ENCODE measurements at places on chromosomes 1 and 21.

- no peak for DNase-seq
Measured at GRCh38 chr1:18938008-18938706, 18.3 kb downstream of the IFFO2 start.

DNA sequence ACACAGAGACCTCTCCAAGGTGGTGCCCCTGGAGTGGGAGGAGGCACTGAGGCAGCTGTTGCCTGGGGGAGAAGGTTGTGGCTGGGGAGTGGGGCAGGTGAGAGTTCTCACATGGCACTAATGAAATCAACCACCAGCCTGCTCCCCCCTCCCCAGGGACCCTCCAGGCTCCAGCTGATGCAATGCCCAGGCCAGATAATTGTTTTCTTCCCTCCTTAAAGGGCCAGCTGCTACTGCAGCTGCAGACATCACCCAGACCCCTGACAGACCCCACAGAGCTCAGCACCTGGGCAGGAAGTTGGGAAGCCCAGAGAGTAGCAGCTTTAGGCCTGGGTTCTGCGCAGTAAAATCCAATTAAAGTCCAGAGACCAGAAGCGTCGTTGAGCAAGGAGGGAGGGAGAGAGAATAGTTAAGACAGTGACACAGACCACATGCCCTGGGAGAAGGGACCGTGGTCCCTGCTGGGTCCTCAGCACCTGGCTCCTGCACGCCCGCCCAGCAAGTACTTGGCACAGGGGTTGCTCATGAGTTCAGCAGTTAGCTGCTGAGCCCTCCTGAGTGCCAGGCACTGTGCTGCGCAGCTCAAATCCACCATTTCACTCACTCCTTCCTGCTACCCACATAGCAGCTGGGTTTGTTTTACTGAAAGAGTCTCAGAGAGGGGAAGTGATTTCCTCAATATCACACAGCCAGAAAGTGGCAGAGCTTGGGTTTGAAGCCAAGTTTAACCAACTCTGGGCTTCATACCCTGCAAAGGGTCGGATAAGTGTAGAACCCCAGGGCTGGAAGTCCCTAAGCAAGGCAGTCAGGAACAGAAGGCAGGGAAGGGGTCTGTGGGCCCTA, 1.9 kb downstream of the RIMS3 start:
- no peak for DNase-seq

GRCh38 chr1:205924460-205924790, 18.8 kb downstream of the SLC26A9 start:
- no peak for DNase-seq

DNA sequence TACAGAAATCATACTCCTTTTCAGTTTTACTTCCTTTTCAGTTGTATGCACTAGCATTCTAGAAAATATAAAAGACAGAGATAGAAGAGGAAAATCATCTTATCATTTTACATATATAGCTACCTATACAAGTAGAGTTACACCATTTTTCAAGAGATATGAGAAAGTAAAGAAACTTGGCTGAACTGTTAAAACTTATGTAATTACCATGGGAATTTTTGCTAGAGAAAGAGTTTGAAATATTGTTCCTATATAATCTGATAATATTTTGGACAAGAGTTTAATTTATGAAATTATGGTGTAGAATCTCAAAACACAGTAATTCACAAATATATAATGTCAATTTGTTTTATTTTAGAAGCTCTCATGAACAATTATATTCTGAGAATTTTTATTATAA, 180.8 kb downstream of the PLPPR4 start:
- no peak for DNase-seq

GRCh38 chr1:88502886-88503285, 181.2 kb upstream of the PKN2 start:
- no peak for DNase-seq

- no peak for DNase-seq
Measured at GRCh38 chr1:87093286-87093685, 178.9 kb downstream of the HS2ST1 start.

DNA sequence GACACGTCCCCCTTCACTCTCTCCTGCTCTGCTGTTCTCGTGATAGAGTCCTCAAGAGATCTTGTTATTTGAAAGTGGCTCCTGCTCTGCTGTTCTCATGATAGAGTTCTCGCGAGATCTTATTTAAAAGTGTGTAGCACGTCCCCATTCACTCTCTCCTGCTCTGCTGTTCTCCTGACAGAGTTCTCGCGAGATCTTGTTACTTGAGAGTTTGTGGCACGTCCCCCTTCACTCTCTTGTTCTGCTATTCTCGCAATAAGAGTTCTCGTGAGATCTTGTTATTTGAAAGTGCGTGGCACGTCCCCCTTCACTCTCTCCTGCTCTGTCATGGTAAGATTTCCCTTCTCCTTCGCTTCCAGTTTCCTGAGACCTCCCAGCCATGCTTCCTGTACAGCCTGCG, 47.9 kb downstream of the SMYD3 start:
- DNase-seq: no peak

DNA sequence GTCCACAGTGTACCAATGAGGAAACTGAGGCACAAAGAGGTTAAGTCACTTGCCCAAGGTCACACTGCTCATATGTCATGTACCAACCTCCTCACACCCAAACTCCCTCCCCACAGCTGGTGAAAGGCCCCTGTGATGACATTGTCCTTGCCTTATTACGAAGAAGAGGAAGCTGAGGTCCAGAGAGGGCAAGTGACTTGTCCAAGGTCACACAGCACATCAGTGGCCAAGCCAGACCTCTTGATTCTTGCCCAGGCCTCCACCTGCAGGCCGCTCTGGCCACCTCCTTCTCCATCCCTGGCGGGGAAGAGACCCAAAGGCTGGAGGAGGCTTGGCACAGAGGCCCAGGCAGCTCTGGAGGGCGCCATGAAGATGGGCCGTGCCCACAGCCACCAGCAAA, 492.4 kb downstream of the PTPRU start:
- DNase-seq: no peak

- DNase-seq: no peak
Measured at GRCh38 chr1:200973937-200974657, 49.4 kb downstream of the KIF21B start.

DNA sequence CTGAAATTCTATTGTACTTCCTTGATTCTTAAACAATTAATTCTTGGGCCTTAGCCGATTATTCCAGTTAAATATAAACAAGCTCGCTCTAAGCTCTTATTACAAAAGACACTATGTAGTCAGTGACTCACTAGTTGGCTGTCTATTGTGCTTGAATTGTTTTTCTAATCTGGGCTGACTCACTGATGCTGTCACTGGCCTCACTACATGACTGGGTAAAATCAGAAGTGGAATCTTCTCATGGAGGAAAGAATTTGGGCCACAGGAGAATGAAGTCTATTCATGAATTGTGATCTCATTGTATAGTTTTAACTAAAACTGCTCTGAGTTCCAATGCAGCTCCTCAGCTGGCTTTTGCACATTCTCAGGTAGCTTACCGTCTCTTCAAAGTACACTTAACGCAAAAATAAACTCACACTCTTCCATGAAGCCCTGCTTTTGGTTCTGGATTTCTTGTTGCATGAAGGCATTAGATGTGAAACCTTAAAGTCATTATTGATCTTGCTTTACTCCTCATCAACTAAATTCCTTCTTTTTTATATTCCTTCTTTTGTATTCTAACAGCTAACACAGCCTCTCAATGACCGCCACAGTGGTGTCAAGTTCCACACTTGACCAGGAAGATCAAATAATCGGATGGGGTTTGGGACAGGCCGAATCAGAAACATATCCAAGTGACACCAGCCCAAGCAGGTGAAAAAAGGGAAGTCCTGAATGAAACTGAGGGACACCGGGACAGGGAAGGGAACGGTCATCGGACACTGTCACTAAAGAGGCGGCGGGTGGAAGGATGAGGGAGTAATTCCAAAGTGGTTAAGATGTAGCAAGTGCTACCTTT, 80.9 kb upstream of the LBR start:
- DNase-seq: no peak

DNA sequence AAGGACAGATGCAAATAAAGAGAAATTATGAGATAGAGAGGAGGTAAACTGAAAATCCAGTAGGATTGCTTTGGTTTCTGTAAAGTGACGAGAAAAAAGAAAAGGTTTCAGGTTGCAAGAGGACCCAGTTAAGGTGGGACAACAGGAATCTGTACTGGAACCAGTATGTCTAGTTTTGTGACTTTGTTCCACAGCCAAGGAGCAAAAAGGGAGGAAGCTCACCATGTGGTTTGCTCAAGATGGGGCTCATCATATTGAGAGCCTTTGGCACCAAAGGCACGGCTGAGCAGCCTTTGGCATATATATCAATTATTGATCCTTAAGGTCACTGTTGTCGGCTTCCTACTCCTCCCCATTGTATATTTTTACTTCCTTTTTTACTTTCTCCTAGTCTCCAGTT, 1.8 kb upstream of the ZDHHC18 start:
- no peak for DNase-seq

DNA sequence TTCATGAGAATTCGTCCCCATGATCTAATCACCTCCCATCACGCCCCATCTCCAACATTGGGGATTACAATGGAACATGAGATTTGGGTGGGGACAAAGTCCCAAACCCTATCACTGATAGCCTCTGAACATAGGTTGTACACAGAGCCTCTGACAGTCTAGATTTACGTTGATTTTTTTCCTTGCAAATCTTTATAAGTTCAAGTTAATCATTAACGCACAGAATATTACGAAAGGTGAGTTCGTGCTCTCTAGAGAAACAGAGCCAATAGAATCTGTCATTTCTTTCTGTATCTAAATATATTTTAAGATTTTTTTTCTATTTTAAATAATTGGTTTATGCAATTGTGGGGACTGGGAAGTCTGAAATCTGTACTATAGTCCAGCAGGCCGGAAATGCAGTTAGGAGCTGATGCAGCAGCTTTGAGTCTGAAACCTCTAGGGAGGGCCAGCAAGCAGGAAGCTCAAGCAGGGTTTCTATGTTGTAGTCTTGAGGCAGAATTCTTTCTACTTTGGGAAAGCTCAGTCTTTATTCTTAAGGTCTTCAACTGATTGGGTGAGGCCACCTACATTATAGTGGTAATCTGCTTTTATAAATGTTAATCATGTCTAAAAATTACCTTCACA, 61.0 kb downstream of the SELENOF start:
- no peak for DNase-seq

- no peak for DNase-seq
Measured at GRCh38 chr1:240486611-240487010, 125.3 kb downstream of the GREM2 start.

DNA sequence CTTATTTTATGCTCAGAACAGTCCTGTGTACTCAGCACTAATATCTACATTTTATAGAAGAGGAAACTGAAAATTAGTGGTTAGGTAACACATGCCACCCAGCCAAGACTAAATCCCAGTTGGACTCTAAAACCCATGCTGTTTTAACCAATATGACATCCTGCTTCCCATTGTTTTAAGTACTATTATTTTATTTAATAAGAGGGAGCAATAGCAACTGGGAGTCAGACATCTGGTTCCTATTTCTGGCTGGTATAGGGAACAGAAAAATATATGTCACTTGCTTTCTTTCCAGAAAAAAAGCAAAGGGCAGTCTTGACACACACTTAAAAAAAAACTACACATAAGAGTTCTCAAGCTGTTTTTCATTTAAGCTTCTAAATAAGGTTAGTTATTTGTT, 11.9 kb downstream of the KLHL12 start:
- no peak for DNase-seq

DNA sequence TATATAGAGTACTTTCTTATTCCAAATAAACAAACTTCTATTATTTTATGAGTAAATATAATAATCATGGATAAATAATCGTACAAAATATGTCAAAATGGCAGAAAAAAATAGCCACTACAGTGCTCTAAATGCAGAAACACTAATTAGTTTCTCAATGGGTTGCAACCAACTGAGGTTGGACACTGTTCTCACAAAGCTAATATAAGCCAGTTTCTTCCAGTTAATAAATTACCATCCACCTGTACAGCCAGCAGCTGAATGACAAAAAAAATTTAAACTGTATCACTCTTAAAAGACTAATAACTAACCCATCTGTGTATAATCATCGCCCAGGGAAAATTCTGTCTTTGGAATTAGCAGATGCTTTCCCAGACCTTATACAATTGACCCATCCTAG, 36.9 kb downstream of the GDAP2 start:
- no peak for DNase-seq
